ENCODE measurements at places on chromosomes 6 and 20. TPM values are rescaled to one million over a fixed set of nuclear protein-coding genes. Genes with fewer than 3 reads are reported as not detected.
A peak's percentile ranks its signal among the peaks of the same experiment; 100 is the strongest.

- no peak for DNase-seq
Observed at GRCh38 chr6:1316489-1316971, 4.6 kb downstream of the FOXQ1 start.

- no peak for DNase-seq
Observed at GRCh38 chr6:219641-220198, 72.6 kb upstream of the DUSP22 start.

GRCh38 chr6:119333707-119334295, 15.8 kb downstream of the MAN1A1 start:
- no peak for DNase-seq

Gene CYP39A1
- total RNA-seq = not detected

DNA sequence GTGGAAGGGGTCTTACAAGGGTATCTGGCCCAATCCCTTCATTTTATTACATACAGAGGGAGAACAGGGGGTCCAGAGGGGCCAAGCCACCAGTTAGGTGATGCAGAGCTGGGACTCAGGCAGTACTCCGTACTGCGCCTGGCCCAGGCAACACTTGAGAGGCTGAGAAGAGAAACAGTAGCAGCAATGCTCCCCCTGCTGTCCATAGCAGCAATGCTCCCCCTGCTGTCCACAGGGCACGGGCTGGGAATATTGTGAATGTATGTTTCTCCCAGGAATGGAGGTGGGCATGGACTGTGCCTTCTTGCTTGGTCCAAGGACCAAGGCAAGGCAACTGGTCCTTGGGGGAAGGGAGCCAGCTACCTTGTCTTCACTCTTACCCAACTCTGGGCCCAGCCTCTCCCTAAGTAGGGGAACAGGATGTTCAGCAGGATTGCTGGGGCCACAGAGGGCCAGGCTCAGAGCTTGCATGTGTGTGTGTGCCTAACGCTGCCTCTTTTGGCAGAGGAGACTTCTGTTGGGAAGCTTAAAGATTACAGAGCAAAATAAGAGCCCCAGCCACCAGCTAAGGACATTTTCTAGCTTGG, 14.8 kb upstream of the FAM83C start:
- DNase-seq = peak; percentile 54

GRCh38 chr6:138517635-138518034, 18.3 kb upstream of the NHSL1 start:
- peak; percentile 73 for DNase-seq

Gene WFDC2
- not detected for total RNA-seq

DNA sequence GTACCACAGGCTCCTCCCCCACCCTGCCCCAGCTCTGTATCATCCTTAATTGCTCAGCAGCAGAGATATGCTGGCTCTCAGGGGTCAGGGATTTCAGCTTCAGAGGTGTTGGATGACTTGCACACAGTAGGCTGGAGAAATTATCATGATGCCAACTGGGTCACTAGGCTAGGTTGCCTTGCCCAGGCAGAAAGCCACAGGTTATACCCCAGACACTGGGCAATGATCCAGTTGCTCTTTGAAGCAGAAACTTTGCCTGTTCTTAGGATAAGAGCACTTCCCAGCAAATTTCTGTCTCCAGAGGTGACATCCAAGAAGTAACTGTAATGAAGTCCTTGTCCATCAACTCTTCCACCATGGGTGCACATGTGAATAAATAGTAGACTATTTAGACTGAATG, 38.3 kb upstream of the SCML4 start:
- no peak for DNase-seq

DNA sequence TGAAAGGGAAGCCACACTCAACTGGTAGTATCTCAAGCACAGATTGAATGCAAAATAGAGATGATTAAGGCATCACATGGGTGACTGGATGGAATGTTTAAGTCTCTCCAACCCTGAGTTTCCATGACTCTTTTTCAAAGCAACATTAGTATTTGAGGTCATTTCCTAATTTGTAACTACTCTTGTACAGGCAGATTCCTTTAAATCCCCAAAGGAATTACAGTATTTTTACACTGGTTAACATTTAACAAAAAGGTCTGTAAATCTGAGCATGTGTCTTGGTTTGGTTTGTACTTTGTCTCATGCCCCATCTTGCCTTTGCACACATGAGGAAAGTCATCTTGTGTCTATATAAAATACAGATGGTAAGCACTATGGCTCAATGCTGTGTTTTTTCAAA, 15.1 kb downstream of the RMND1 start:
- DNase-seq = no peak

- DNase-seq = no peak
Observed at GRCh38 chr20:64011366-64011779, 24.6 kb upstream of the C20orf204 start.

Gene TAGAP
- 44.8 TPM for total RNA-seq

DNA sequence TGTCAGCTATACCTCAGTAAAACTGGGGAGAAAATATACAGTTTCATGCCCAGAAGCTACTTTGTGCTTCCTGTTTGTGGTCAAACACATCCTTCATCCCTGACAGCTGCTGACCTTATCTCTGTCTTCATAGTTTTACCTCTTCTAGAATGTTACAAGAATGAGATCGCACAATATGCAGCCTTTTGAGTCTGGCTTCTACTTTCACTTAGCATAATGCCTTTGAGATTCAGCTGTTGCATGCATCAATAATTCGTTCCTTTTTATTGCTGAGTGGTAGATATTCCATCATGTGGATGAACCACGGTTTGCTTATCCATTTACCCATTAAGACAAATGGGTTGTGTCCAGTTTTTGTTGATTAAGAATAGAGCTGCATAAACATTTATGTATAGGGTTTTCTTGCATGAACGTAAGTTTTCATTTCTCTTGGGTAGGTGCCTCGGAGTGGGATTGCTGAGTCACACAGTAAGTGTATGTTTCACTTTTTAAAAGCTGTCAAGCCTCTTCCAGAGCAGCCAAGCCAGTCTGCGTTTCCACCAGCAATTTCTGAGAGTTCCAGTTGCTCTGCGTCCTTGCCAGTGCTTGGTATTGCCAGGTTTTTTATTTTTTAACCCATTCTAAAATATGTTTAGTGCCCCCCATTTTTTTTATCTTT, 86.6 kb upstream of the PAX1 start:
- DNase-seq = no peak

DNA sequence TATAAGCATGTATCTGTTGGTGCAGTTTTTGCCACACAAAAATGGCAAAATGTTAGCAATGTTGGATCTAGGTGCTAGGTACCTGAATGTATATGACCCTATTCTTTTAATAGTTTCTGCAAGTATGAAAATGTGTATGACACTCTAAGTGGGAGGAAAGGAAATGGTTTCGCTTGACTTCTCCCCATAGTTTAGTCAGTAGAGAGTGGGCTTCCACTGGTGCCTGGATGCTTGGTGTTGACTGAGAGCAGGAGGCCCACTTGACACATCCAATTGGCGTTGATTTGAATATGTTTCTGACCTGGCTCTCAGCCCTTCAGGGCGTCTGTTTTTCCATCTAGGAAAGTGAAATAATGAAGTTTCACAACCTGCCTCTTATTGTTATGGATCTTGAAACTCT, 41.8 kb upstream of the GABRR1 start:
- DNase-seq = no peak

GRCh38 chr6:25217302-25217701, 61.9 kb upstream of the CARMIL1 start:
- no peak for DNase-seq

Gene SLC13A3
- 0.19 TPM for total RNA-seq

- DNase-seq = no peak
Observed at GRCh38 chr6:43762966-43763695, 6.9 kb upstream of the VEGFA start.

Gene HTR1B
- total RNA-seq = not detected

All from activated CD8-positive, alpha-beta memory T cell treated with anti-CD3 and anti-CD28 coated beads, Interleukin-2, amount 10 ng/mL, durations not matched to agents 7 days and 5 days (primary cell).